Gastroesophageal sphincter (tissue), 4 donors: ENCODE measurements at places on chromosomes 16 and 17. TPM values are rescaled to one million over a fixed set of nuclear protein-coding genes. Genes with fewer than 3 reads are reported as not detected.
A peak's percentile ranks its signal among the peaks of the same experiment; 100 is the strongest.

The CES1 gene
- total RNA-seq, result 16.3 TPM

DNA sequence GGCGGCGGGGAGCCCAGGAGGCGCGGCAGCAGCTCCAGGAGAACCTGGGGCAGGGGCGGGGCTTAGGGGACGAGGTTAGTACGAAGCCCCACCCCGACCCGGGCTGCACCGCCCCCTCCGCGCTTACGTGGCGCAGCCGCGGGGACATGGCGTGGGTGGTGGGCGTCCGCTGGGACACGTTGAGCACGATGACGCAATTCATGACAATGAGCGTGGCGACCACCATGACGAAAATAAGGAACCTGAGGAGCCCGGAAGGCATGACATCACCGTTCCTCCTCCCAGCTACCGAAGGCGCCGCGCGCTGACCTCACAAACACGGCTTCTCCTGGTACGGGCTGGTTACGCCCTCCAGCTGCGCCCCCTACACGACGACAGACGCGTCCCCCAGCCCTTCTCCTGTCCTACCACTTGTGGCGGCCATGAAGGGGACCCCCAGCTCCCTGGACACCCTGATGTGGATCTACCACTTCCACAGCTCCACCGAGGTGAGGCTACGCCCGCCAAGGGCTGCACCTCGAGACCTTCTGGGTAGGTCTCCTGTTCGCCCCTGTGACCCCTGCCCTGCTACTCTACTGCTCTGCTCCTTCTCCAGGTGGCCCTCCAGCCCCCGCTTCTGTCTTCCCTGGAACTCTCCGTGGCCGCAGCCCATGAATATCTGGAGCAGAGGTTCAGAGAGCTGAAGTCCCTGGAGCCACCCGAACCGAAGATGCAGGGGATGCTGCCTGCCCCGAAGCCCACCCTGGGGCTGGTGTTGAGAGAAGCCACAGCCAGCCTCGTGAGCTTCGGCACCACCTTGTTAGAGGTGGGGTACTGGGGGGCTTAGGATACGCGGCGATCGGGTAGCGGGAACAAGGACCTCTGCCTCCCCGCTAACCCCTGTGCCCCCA lies at the start of gene C17orf107:
TSS of gene C17orf107 (plus strand) at position 196 of the 890 bp plus-strand sequence. CDS start at position 423, 227 bp downstream.
- peak; percentile 79 for ATAC-seq

DNA sequence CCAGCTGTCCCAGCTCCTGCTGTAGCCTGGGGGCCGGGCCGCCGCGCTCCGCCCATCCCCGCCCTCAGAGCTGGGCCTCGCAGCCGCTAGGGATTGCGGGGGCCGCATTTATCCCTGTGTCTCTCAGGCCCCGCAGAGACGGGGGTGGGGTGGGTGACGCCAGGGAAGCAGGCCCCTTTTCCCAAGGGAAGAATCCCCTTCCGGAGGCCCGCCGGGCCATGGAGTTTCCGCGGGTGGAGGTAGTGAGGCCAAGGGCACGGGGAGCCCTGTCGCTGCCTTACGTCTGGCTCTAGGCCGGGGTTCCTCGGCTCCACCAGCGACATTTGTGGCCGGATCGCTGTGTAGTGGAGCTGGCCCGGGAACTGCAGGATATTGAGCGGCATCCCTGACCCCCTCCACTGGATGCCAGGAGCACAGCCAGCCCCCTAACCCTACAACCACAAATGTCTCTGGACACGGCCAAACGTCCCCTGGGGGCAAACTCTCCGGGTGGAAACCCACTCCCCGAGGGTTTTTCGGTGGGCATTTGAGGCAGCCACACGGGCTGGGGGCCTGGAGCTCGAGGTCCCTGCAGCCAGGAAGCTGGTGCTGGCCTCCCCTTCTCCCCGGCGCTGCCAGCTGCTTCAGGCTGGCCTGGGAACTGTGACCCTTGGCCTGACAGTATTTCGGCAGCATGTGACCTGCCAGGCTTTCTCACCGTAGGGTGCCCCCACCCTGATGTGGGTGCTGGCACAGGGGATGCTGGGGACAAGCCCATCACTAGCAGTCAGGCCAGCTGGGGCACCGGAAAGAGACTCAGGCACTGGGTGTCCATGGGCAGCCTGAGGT lies 12.0 kb upstream of the CD300A start:
- ATAC-seq, result peak; percentile 50

DNA sequence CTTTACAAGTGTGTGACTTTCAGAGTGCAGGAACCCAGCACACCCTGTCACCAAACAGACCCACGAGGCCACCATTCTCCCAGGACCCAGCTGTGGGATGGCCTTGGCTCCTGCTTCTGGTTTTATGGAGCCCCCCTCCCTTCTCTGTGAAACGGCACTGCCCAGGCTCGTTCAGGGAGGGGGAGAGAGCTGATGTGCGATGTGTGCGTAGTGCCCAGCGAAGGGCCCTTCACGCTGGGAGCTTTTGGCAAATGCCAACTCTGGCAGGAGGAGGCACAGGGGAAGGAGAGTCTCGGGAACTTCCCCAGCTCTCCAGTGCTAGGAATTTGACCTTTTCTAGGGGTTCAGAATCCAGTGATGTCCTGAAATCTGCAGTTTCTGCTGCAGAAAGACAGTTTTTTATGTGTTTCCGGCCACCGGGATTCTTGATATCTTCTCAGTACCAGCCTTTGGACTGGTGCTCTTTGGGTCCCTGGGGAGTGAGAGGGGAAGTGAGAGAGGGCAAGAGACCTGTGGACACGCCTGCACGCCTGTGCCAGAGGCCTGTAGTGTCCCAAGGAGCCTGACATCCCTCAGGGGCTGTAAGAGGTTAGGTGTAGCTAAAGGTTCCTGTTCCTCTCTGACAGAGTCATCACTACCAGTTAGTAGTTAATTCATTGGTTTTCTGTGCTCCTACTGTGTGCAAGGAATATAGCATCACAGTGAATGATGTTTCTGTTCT lies 45.1 kb downstream of the CMIP start:
- ATAC-seq, result no peak

DNA sequence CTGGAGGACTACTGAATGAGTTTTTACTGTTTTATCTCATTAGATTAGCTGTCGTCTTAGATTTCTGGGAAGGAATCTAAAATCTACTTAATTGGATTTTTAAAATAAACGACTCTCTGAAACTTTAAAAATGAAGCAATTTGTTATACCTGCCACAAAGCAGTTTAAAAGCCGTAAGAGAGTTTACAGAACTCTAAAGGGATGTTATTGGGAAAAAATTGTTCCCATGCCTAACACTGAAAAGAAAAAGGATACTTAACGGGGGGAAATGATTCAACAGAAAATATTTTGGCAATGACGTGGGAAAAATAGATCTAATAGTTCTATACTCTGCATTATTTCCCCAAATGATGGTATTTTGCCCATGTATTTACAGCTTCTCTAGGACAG lies 27.0 kb downstream of the ARHGAP17 start:
- ATAC-seq, result no peak
